NCI-H345 (cell line): ENCODE measurements at places on chromosomes 12 and 14.

- DNase-seq: no peak
Measured at GRCh38 chr12:101441461-101442224, 33.5 kb upstream of the SPIC start.

DNA sequence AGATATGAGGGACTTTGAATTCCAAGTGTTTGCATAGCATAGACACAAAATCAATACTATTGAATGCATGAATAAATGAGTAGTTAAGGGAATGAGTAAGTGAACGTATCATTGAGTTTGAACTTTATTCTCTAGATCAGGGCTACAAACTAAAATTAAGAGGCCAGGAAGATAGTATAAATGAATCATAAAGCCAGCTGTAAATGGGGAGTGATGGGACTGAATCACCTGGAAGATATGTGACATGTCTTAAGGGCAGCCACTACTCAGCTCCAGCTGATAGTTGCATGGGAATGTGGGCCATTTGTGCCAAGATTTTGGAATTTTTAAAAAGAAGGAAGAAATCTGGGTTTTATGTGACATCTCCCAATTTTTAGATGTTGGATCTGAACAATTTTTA lies 229.9 kb downstream of the AKAP6 start:
- no peak for DNase-seq

DNA sequence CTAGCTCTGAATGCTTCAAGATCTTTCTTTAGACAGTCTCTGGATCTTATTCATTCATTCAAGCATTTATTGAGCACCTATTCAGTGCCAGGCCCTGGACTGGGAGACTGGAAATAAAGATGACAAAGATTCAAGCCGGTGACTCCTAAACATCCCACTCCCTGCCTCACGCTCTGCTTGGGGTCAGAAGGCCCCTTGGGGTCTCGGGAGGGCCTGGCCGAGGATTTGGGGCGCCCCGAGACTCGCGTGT lies 224 bp upstream of the DTX1 start:
- no peak for DNase-seq

DNA sequence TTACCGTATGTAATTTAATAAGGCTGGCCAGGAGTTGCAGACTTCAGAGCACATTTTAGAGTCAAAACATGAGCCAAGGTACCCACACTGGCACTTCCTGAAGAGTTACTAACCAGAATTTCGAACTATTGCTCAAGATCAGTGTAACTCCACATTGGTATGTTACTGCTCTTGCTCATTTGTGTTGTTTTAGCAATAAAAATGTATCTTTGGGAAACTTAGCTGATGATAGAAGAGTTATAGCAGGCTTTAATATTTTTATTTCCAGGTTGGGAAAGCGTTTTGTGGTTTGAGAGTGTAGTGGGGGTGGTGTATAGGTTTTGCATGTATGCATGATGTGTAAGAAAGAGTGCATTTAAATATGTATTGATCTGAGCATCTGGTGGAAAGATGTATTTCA lies 96.6 kb downstream of the SCN8A start:
- no peak for DNase-seq

DNA sequence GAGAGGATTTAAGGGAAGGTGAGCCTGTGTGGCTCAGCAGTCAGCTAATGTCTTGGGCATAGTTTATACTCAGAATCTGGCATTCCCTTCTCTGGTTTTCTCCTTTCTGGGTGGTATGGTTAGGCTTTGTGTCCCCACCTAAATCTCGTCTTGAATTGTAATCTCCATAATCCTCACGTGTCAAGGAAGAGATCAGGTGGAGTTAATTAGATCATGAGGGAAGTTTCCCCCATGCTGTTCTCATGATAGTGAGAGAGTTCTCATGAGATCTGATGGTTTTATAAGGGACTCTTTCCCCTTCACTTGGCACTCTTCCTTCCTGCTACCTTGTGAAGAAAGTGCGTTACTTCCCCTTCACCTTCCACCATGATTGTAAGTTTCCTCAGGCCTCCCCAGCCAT lies 169.8 kb upstream of the PELI2 start:
- no peak for DNase-seq
